ENCODE measurements at places on chromosomes 2 and 18.

GRCh38 chr2:104584393-104584792 lies 269.5 kb upstream of the POU3F3 start:
- DNase-seq = no peak

DNA sequence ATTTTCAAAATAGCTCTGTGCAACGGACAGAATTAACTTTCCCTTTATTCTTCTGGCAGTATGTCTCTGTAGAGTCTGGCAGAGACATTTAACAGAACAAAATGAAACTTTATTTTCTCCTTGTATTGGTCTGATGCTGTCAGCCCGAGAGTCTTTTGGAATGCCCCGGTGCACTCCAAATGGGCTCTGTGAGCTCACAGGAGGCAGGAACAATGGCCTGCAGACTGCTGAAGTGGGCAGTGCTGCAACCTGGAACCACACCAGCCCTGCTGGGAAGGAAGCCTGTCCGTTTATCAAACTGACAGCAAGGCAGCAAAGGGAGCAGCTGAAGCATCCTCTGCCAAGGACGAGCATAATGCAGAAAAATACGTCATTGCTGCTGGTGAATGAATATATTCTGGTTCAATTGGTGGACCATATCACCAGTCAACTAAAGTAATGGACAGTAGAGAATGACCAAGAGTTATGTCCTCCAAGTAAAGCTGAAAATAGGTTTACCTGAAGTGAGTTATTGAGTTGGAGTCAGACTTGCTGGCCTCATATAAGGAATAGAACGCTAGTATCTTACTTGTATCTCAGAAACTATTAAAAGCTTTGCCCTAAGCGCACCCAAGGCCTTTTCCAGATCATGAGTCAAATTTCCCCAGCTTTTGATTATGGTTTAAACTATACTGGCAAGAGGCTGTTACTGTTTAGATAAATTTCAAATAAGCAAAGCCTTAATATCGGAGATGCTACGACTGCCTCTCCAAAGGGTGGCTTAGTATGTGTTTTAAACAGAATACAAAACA lies 207.6 kb upstream of the TANK start:
- no peak for DNase-seq

- no peak for DNase-seq
These were observed 462.5 kb upstream of the FSHR start for GRCh38 chr2:49616800-49617199.

DNA sequence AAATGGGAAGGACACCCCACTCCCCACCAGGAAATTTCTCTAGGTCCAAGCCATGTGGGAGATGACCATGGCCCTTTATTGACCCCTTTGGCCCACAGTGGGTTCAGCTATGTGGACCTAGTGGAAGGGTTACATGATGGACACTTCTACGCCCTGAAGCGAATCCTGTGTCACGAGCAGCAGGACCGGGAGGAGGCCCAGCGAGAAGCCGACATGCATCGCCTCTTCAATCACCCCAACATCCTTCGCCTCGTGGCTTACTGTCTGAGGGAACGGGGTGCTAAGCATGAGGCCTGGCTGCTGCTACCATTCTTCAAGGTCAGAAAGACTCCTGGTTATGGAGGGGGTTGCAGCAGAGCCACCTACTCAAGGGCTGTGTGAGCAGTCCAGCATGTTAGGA lies 1.3 kb downstream of the STK16 start:
- DNase-seq = no peak

- no peak for DNase-seq
These were observed 3.8 kb downstream of the VSNL1 start for GRCh38 chr2:17544256-17544655.

DNA sequence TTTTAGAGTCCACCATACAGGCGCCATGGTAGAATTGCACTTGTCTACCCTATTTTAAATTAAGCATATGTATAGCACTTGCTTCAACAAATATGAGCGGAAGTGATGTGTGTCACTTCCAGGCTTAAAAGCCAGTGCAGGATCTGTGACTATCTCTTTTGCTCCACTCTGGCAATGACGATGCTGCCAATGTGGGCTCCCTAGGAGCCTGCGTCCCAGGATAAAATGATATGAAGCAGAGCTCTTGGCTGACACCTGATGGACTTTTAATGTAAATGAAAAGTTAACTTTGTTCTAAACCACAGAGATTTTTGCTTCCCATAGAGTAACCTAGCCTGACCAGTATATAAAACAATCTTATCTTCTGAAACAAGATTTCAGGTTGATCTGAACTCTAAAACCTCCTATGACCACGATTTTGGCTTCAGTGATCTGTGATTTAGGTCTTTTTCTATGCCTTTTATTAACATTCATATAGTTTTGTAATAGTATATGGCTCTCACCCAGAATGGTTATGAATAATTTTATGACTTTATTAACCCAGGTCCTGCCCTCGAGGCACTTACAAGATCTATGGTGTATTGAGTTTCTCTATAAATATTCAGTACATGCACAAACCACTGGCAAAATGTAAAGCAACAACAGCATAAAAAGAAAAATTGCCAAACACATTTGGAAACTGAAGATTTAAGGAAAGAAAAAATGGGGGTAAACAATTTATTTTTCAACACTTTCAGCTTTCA lies 422.5 kb upstream of the PIK3C3 start:
- no peak for DNase-seq

GRCh38 chr18:47968721-47969120 lies 38.3 kb upstream of the SMAD2 start:
- DNase-seq = no peak

DNA sequence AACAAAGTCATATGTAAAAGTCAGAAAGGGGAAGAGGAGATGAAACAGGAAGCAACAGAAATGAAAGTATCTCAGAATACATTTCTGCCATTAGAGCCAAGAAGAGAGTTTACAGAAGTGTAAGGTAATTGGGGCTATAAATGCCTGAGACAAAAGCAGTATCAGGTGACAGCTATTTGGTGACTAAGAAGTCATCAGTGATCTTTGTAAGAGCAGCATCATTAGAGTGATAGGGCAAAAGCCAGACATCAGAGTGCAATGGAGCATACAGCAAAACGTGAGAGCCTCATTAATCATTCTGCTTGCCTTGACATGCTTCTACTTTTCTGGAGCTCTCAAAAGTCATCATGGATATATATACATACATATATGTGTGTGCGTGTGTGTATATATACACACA lies 804.7 kb upstream of the PIK3C3 start:
- DNase-seq = no peak

DNA sequence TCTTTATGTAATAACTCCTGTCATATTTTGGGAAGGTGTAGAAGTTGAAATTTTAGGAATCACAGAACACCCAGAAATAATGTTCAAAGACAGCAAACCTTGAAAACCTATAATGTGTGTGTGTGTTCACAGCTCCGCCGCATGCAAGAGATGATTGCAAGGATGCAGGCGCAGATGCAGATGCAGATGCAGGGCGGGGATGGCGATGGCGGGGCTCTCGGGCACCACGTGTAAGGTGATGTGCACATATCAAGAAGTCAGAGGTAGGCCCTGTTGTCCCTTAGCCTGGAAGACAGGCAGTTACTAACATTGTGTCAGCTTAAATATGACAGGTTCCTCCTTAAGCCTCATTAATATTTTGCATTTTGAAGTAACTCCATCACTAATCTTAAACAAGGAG lies 6.1 kb upstream of the FARP2 start:
- DNase-seq = no peak

- no peak for DNase-seq
These were observed 128.5 kb downstream of the KCNE4 start for GRCh38 chr2:223180463-223180862.

DNA sequence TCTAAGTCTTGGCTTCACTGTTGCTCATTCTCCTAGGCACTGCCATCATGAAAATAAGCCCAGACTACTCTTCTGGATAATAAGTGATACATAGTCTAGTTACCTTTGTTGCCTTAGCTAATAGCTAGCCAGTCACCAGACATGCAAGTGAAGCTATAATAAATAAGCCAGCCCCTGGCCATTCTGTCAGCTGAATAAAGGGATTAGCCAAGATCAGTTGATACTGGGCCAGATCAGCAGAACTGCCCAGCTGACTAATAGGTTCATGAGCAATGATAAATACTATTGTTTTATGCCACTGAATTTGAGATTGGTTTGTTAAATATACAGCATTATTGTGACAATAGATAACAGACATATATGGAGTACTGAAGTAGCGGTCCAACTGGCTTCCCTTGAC lies 8.0 kb upstream of the C2orf69 start:
- no peak for DNase-seq

DNA sequence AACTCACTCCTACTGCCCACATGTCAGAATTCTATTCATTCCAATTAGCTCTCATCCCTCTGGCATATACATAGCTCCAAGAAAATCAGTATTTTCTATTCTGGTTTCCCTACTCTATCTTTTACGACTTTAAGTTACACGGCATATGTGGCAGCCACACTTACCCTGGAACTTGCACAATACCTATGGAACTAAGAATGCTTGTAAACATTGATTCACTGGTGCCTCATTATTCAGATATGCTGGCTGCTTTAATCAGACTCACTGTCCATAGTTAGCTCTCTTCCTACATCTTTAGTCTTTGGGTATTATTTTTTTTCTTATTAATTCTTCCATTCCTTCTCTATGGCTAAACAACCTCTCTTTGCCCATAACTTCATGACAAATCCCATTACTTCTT lies 1519.9 kb upstream of the ACVR2A start:
- no peak for DNase-seq

GRCh38 chr2:147487286-147487977 lies 357.4 kb upstream of the ACVR2A start:
- no peak for DNase-seq

DNA sequence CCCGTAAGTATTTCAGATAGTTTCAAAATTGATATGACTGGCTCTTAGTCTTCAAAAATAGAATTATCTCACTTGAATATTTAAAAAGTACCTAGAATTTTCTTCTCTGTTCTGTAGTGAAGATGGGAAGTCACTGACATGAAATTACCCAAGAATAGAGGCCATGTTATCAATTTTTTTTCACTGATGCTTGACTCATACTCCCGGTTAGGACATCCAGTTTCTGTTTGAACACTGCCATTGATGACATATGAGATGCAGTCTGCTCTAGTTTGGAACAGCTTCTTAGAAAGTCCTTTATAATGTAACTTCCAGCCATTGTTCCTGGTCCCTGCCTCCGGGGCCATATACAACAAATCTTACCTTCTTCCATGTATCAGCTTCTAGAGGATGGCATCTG lies 26.0 kb downstream of the MAP3K20 start:
- DNase-seq = no peak

DNA sequence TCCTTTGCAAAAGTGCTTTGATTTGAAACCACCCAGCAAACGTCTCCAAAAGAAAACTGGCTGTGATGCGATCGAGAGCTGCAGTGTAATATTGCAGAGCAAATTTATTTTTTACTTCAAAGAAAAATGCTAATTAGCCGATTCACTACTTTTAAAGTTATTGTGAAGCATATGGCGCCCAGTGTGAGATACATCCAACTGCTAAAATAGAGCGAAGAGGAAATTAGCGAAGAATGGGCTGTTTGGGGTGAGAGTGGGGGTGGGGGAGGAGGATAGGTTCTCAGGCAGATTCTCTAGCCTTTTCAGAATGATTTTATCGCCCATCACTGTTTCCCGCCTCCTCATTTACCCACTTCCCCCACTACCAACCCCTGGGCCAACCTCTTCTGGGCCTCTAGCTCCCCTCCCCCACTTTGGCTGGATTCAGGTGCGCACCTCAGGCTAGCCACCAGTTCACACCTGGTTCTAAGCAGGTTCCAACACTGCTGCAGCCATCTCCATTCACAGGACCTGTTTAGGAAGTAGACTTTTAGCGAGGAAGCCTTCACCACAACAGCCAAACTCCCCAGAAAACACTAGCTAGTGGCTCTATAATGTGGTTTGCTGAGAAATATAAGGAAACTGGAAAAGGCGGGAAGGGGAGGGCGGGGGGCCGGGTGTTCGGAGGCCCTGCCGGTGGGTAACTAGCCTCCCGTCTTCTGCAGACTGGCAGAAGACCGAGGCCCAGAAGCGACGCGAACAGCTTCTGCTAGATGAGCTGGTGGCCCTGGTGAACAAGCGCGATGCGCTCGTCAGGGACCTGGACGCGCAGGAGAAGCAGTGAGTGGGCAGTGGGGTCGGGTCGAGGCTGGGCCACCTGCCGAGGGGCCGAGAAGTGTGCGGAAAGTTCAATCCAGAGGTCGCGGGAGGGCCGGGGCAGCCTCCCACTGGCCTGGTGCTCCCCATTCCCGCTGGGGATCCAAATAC lies 6.0 kb upstream of the OTX1 start:
- DNase-seq = no peak

- DNase-seq = no peak
These were observed 165.4 kb downstream of the CAPN13 start for GRCh38 chr2:30641765-30642345.

GRCh38 chr2:89833116-89833779 lies 1141.8 kb downstream of the RPIA start:
- DNase-seq = no peak

DNA sequence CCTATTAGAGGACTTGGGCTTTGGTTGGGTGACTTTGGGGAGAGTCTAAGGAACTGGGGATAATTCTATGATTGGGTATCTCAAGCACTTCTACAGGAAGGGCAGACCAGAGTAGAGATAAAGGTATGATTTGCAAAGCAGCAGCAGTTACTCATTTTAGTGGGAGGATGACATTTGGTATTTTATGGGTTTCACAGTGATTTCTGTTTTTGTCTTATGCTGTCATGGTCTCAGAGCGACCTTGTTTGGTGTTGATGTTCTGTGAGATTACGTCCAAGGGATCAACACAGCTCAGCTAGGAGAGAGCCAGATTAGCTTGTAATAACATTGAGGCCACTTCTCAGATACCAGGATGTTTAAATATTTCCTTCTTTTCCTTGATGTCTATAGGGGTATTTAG lies 18.2 kb downstream of the TTR start:
- no peak for DNase-seq

DNA sequence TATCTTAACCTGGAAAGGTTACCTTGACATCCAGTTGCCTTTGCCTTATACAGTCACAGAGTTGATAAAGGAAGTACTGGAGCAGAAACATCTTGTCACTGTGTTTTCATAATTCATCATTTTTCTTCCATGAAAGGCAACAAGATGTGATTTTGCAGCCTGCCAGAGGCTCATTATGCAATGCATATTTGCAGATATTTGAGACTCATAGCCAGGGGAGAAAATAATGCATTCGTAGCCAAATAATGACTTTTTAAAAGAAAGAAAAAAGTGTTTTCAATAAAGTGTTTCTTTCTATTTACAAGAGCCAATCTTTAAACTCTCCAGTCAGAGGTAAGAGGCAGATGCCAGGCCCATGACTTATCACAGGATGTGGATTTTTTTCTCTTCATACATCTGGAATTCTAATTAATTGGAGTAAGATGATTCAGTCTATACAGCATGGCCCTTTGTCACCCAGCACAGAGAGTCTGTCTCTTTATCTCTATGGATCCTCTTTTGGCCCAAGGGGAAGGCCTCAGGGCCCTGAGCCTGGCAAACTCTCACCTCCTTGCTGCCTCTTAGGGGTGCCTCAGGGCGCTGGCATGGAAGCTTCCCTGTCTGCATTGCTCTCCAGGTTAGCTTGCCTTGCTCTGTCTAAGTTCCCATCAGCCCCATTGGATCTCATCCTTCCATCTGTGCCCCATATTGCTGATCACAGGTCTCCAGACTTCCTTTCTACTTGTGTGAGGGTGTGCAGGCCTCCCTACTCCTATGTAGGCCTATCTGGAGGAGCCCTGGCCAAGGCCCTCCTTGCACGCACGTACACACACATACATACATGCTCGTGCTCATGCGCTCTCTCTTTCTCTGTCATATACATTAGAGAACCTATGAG lies 247.7 kb downstream of the TPGS2 start:
- no peak for DNase-seq

GRCh38 chr2:169562519-169562918 lies 11.1 kb downstream of the FASTKD1 start:
- DNase-seq = no peak
